Hematopoietic multipotent progenitor cell treated with erythropoietin and hydrocortisone succinate and interleukin-3 and kit ligand, for 6 days (in vitro differentiated cells): ENCODE measurements at places on chromosomes 7 and 10.
A peak's percentile ranks its signal among the peaks of the same experiment; 100 is the strongest.

- no peak for DNase-seq
Observed at GRCh38 chr10:3797750-3798149, 12.7 kb upstream of the KLF6 start.

GRCh38 chr10:3902054-3902808 lies 117.2 kb upstream of the KLF6 start:
- no peak for DNase-seq

DNA sequence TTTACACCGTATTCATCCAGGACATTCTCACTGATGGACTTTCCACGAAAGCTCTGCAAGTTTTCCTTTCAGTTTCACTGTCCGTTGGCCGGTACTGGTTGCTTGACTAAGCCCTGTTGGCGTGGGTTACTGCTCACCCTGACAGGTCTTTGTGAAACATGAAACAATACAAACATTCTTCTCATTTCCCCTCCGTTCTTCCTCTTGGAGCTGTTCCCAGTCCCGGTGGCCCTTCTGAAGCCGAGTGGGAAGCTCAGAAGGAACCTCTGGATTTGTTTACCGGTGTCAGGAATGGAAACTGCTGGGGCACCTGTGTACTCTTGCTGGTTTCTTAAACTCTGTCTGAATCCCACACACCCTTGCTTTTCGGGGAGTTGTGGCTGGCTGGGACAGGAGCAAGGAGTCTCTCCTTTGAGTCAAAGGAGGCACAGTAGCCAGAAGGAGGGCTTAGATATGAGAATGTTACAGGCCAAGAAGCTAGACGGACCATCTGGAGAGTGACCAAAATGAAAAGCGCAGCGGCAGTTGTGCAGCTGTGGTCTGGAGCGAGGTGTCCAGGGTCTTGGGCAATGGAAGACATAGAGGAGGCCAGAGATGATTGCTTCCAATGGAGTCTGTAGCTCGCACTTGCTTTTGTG lies 45.7 kb downstream of the LYZL2 start:
- DNase-seq, result peak; percentile 64

DNA sequence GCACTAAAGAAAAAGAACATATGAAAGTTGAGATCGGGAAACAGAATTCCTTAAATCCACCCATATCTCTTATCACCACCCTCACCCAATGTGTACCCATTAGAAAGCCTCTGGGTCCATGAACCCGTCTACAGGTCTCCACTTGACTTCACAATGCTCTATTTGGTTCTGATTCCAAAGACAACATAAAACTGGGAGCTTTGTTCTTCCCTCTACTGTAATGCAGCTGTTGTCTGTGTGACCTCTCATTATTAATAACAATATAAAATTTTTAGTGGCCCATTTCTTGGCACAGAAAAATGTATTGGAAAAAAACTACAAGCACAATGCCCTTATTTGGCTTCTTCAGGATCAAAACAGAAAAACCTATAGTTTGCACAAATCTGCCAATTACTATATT lies 30.0 kb downstream of the DOCK4 start:
- no peak for DNase-seq

- peak; percentile 20 for DNase-seq
Observed at GRCh38 chr7:150788474-150789269, 11.5 kb downstream of the TMEM176B start.

DNA sequence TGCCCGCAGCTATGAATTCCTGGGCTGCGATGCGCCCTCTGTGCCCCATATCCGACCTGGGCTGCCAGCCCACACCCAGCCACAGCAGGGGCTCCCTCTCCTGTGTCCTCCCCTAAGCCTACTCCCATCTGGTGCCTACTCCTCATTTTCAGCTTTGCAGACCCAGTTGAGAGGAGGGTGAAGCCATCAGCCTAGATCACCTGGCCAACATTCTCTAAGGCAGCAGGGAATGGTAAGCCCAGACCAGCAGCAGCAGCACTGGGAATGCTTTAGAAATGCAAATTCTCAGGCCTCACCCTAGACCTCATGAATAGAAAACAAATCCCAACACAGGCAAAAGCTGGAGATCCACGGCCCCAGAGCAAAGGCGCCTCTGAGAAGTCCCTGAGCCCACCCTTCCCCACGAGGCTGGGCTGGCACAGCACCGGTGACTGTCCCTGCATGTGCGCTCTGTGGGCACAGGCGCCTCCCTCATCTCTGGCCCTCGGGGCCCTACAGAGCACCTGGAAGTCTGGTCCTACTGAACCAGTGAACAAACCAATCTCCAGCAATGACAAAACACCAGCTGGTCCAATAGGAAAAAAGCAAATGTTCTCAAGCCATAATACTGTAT lies 161.4 kb downstream of the GFRA1 start:
- no peak for DNase-seq

- DNase-seq, result no peak
Observed at GRCh38 chr7:158672975-158673374, 31.6 kb downstream of the NCAPG2 start.

DNA sequence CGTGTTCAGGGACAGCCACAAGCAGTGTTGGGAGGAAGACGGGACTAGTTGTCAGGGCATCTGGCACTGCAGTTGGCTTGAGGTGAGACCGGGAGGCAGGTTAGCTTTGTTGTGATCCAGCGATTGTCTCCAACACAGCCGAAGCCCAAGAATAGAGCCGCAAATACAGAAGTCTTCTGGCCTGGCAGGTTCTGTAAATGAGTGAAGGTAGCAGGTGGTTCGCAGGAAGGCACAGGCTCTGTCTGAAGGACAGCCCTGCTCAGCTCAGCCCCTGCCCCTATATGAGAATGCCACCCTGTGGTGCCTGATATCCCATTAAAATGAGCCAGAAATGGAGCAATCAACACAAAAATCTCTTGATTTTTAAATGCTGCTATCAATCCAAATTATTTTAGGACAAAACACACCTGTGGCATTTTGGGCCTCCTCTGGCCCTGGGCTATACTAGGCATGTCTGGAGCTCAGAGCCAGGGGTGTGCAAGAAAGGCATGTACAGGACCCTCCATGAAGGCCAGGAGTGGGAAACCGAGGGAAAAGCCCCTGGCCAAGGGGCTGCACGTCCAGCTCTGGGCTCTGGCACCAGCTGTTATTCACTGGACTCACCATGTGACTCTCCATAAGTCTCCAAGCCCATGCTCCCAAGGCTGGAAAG lies 11.2 kb upstream of the C10orf71 start:
- DNase-seq, result no peak

- DNase-seq, result no peak
Observed at GRCh38 chr7:70005891-70006260, 407.6 kb downstream of the AUTS2 start.

GRCh38 chr7:125136755-125137532 lies 207.3 kb upstream of the POT1 start:
- no peak for DNase-seq

DNA sequence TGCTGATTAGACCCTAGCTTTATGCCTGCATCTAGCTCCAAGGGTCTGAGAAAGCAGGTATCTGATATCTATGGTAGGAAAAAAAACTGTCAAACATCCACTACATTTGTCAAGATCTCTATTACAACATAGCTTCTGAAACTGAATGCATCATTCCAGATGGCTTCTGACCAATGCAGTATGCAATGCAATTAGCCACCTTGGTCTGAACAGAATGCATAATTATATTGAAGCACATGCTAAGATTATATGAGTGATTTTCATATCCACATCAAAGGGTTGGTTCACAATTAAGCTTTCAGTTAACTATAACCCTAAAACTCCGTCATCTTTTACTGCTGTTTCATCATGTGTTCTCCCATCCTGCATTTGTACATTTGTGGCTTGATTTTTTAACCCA lies 271.4 kb downstream of the POLR1F start:
- DNase-seq, result no peak

- DNase-seq, result peak; percentile 33
Observed at GRCh38 chr10:96863922-96864543, 31.9 kb downstream of the LCOR start.

- peak; percentile 59 for DNase-seq
Observed at GRCh38 chr10:110162741-110163145, 44.7 kb upstream of the MXI1 start.

GRCh38 chr10:132810141-132810806 lies 24.3 kb upstream of the NKX6-2 start:
- DNase-seq, result no peak

DNA sequence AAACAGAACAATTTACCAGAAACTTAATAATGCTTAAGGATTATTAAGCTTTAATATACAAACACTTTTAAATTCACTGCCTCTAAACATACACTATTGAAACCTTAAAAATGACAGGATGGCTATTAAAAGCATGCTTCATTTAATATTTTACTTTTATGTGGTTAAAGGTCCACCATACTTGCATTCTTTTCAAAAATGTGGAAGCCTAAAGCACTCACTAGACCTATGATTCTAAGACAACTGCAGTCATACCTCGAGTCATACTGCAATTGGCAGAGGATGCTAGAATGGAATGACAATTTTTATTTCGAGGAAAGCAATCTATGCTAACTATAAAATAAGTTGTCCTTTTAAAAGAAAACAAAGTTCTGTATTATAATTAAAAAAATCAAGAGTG lies 85.3 kb downstream of the PIP4K2A start:
- DNase-seq, result no peak

DNA sequence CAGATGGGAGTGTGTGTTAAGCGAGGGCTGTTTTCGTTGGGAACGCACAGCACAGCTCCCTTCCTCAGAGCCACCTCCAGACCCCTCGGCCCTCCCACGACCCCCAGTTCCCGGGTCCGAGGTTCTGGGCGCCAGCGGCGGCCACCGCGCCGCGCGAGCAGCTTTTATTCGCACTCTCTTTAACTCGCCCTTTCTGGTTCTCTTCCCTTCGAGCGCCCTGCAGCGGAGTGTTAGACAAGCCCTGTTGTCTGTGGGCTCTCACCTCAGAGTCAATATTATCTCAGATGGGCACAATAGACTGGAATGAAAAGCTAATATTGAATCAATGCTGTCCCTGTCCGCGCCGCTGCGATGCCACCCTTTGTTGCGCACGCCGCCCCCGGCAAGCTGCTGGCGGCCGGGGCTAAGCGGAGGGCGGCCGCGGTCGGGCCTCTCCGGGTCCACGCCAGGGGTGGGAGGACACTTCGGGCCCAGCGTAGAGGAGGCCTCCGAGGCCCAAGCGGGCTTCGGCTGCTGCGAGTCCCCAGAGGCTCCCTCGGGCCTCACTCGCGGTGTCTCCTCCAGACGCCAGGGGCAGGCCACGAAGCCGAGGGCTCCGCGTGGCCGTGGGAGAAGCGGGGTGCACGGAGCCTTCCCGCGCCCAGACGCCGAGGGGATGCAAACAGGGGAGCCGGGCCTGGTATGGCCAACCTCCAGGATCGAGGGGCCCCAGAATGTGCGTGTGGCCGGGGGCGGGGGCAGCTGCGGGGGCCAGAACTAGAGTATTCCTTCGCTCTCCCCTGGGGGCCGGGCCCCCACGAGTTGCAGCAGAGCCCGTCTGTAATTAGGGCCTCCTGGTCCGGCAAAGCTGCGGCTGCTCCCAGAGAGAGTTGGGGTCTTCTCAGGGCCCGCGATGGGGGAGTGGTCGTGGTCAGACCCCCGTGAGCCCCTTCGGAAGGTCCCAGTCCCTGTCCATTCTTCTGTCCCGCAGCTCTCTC lies 7.9 kb upstream of the EMX2 start:
- DNase-seq, result peak; percentile 10

- DNase-seq, result peak; percentile 93
Observed at GRCh38 chr10:124648738-124649137, 95.4 kb downstream of the FAM53B start.

DNA sequence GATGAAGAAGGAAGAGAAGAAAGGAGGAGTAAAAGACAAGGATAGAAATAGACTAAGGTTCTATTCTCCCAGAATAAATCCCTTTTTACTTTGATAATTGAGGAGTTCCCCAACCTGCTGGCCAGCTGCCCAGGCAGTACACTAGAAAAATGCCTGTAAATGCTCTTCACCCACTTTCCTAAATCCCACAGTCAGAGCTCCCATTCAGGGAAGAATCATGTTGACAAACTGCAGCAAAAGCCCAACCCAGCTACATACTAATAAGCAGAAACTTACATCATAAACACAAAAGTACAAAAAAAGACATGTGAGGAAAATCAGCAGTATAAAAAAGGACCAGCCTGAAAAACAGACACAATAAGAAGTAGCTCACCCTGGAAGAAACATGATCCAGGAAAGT lies 15.8 kb upstream of the KDM7A start:
- DNase-seq, result no peak

DNA sequence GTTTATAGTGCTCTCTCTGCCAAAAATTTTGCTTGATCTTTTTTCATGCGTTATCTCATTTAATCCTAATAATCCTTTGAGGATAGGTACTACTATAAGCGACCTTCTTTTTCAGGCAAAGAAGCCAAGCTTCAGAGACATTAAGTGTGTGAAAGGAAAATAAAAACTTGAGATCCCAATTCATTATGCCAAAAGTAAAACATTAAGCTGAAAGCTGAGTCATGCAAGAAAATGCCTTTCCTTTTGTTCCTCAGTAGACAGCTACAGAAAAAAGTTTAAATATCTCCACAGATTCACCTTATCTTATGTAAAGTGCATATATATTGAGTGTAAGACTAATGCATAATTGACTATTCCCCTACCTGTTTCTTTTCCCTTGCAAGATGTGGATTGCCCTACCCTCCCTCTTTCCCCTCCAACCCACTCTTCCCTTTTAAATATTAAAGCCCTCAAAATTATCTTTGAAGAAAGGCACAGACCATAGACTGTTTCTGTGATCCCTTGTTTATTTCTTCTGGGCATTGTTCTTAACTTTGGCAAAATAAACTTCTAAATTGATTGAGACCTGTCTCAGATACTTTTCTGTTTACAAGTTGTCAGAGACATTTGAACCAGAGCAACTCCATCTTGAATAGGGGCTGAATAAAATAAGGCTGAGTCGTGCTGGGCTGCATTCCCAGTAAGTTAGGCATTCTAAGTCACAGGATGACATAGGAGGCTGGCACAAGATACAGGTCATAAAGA lies 1139.9 kb upstream of the LRRN3 start:
- DNase-seq, result no peak

GRCh38 chr10:78867555-78867939 lies 201.2 kb upstream of the ZMIZ1 start:
- no peak for DNase-seq

DNA sequence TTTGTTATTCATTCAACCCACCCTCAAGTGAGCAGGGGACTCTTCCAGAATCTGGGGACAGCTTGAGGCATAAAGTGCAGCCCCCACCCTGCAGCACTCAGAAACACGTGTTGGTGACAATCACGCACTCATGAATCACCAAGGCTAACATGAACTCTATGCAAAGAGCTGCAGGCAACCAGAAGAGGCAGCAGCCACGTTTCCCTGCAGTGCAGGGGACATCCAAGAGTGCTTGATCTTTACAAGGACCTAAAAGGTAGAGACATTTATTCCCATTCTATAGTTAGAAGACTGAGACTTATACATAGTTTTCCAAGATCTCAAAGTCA lies 135.2 kb upstream of the GDF10 start:
- no peak for DNase-seq

DNA sequence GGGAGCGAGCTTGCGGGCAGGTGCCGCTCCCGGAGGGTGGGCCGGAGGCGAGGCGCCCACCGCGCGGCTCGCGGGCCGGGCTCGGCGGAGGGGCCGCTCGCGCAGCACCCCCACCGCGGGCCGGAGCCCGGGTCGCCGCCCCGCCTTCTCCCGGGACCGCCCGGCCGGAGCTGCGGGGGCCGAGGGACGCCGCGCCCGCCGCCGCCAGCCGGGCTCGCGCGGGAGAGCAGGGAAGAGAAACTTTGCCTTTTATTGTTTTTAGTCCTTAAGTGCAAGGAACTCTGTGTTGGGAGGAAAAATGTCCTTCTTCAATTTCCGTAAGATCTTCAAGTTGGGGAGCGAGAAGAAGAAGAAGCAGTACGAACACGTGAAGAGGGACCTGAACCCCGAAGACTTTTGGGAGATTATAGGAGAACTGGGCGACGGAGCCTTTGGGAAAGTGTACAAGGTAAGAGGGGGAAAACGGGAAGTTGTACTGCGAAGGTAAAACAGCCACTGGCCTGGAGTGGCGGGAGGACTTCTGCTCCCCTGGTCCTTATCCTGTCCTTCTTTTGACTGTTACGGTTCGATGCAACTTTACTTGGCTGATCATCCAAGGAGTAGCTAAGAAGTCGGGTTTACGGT lies 620 bp downstream of the SLK start:
- DNase-seq, result peak; percentile 63
